Endothelial cell of coronary artery (primary cell): ENCODE measurements at places on chromosomes 2 and 18. TPM values are rescaled to one million over a fixed set of nuclear protein-coding genes. Genes with fewer than 3 reads are reported as not detected.

The CPO gene
- total RNA-seq: not detected in 2 replicates

The MYO5B gene
- total RNA-seq: 0.54 and 1.4 TPM in 2 replicates

The POTEC gene
- not detected in 2 replicates for total RNA-seq

The TRMT61B gene
- 12.7 and 13.9 TPM in 2 replicates for total RNA-seq
